ENCODE measurements at places on chromosomes 7 and 10.

GRCh38 chr7:127844707-127845331 lies 186.4 kb downstream of the LRRC4 start:
- DNase-seq = no peak

DNA sequence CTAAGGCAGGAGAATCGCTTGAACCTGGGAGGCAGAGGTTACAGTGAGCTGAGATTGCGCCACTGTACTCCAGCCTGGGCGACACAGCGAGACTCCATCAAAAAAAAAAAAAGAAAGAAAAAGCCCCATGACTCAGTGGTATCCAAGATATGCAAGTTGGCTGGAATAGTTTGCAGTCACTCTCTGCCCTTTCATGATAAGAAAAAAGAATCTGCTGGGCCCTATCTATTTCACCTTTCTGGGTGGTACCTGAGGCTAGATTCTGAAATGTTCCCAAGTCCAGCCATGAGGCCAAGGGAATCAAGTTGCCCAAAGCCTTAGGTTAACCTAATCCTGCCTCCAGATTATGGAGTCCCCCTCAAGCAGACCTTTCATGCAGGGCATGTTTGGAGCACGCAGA lies 24.3 kb downstream of the NKX2-3 start:
- DNase-seq = no peak

DNA sequence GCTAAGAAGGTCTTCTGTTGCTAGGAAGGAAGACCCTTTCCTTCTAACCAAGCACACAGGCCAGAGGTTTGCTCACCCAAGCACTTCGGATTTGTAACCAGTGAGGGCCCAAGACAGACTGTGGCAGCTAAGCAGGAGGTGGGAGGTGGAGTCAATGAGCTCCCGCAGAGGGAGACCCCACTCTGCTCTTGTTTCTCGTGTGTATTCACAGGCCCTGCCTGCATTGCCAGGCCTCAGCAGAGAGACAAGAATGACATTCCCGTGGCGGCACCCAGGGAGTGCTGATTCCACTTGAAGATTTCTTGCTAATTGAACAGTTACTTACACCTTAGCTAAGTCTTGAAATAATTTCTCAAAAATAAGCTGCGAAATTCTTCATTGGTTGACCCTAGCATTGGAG lies 13.4 kb downstream of the PKD1L1 start:
- no peak for DNase-seq

DNA sequence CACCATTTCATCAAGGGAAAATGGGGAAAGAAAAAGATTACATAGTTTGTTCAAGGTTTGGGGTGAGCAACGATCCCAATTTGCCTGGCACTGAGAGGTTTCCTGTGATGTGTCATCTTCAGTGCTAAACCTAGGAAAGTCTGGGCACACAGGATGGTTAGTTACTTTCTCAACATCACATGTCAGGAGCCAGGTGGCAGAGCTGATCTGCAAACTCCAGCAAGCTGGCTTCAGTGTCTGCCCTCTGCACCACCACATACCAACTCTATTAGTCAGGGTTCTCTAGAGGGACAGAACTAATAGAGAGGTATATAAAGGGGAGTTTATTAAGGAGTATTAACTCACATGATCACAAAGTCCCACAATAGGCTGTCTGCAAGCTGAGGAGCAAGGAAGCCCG lies 11.3 kb downstream of the ADAM12 start:
- DNase-seq = no peak

GRCh38 chr10:25059990-25060389 lies 43.6 kb downstream of the THNSL1 start:
- DNase-seq = peak; percentile 41

DNA sequence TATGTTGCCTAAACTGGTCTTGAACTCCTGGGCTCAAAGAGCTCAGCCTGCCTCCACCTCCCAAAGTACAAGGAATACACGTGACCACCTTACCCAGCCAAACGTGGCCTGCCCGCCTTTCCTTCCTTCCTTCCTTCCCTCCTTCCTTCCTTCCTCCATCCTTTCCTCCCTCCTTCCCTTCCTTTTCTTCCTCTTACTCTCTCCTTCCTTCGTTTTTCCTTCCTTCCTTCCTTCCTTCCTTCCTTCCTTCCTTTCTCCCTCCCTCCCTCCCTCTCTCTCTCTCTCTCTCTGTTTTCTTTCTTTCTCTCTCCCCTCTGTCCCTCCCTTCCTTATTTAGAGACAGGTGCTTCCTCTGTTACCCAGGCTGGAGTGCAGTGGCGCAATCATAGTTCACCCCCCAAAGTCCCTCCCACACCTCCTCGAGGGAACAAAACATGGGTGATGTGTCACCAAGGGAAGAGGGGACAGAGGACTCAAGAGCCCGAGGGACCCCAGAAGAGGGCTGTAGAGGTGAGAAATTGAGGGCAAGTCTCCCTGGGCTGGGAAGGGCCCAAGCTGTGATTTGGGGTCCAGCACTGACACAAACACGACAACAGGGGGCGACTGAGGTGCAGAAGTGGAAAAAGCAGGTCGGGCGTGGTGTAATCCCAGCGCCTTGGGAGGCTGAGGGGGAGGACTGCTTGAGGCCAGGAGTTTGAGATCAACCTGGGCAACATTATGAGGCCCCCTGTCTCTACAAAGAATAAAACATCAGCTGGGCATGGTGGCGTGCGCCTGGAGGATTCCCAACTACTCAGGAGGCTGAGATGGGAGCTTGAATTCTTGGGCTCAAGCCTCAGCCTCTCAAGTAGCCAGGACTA lies 28.1 kb downstream of the EPHB4 start:
- no peak for DNase-seq

GRCh38 chr7:30925117-30925516 lies 13.5 kb downstream of the AQP1 start:
- no peak for DNase-seq

GRCh38 chr7:152292897-152293296 lies 142.9 kb downstream of the KMT2C start:
- no peak for DNase-seq

- no peak for DNase-seq
Measured at GRCh38 chr10:131155218-131155875, 156.2 kb downstream of the TCERG1L start.

DNA sequence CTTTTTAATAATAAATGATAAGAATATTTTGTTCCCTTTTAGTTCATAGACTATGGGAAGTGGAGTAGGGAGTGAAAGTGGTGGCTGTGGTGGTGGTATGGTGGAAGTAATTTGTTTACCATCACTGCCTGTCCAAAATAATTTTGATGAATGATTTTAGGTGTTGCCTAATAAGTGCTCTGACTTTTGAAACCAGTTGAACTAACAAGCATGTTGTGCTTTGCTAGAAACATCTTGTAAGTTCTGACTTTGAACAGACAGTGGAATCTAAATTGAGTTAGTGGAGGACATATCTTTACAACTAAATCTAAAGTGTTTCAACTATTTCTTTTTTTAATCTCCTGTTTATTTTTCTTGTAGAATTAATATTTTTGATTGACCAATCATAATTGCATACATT lies 49.7 kb downstream of the ZEB1 start:
- DNase-seq = no peak

GRCh38 chr7:91533996-91534395 lies 269.8 kb downstream of the FZD1 start:
- no peak for DNase-seq

- DNase-seq = no peak
Measured at GRCh38 chr10:36170943-36171501, 528.9 kb upstream of the FZD8 start.

- DNase-seq = no peak
Measured at GRCh38 chr10:59456199-59456598, 93.8 kb upstream of the FAM13C start.

- peak; percentile 49 for DNase-seq
Measured at GRCh38 chr10:60314069-60314940, 75.4 kb downstream of the ANK3 start.

- DNase-seq = no peak
Measured at GRCh38 chr10:88953662-88954061, 1.1 kb upstream of the ACTA2 start.

DNA sequence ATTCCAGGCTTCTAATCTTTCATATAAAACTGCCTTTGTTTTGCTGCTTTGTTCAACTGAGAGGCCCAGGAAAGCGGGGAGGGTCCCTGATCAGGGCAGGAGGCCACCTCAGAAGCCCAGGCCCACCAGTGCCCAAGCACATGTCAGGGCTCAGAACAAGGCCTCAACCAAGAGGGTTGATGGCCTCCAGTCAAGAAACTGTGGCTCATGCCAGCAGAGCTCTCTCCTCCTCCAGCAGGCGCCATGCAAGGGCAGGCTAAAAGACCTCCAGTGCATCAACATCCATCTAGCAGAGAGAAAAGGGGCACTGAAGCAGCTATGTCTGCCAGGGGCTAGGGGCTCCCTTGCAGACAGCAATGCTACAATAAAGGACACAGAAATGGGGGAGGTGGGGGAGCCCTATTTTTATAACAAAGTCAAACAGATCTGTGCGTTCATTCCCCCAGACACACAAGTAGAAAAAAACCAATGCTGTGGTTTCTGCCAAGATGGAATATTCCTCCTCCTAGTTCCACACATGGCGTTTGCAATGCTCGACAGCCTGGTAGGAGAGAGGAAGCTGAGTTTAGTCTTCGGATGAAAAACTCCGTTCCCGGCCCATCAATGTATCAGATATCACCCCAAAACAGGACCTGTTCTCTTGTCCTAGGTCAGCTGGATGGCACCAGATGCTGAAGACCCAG lies 34.0 kb downstream of the PSAP start:
- no peak for DNase-seq

GRCh38 chr7:120799813-120800475 lies 58.0 kb downstream of the TSPAN12 start:
- no peak for DNase-seq

DNA sequence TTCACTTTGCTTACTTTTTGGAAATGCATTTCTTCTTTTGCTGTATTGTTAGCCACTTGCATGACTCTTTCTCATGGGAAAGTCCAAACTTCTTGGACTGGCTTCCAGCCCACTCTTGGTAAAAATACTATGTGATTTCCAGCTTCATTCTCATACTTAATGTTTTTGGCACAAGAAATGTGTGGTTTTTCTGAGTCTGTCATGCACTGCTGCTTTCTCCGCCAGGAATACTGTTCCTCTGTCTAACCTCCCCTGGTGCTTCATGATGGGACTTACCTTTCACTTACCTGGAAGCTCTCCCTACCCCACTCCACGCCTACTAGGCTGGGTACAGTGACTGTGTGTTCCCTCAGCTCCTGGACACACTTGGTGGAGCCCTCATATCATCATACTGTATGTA lies 18.7 kb downstream of the MGAM2 start:
- no peak for DNase-seq

Data from HS-5 (cell line).